ENCODE measurements at places on chromosomes 6 and 20. TPM values are rescaled to one million over a fixed set of nuclear protein-coding genes. Genes with fewer than 3 reads are reported as not detected.

RFX6 gene
- not detected for total RNA-seq

TRIM15 gene
- not detected for total RNA-seq

- DNase-seq = no peak
Observed at GRCh38 chr6:36371211-36371610, 16.3 kb downstream of the ETV7 start.

CSNK2A1 gene
- 146 TPM for total RNA-seq

HSPA12B gene
- total RNA-seq = not detected

DNA sequence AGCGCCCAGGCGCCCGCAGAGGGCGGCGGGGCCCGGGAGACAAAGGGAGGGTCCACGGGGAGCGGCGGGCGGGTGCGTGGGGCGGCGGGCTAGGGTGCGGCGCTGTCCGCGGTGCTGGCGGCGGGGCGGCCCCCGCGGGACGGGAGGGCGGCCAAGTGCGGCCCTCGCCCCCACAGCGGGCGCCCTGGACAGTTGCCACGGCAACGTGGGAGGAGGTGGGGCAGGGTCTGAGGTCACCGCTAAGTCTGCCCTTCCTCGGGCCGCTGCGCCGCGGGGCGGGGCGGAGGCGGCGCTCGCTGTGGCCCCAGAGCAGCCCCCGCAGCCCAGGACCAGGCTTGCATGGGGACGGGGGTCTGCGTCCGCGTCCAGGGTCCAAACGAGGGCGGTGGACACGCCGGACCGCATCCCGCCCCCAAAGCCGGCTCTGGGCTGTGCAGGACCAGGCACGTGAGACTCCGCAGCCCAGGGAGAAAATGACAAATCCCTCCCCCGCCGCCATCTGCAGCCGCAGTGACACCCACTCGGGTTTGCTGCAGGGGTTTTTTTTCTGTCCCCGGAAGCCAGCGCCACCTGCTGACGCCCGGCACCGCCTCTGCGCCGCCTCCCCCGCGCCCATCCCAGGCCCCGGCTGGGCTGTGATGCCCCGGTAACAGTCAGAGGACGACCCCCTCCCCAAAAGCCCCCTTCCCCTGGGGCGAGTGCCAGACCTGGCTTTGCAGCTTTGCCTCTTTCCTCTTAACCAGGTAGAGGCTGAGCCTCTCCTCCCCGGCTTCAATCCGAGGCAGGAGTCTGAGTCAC, 36.8 kb downstream of the YTHDF1 start:
- peak; percentile 51 for DNase-seq

GRCh38 chr6:153831350-153832078, 207.5 kb upstream of the OPRM1 start:
- no peak for DNase-seq

C6orf58 gene
- not detected for total RNA-seq

NSFL1C gene
- 35.2 TPM for total RNA-seq

DNA sequence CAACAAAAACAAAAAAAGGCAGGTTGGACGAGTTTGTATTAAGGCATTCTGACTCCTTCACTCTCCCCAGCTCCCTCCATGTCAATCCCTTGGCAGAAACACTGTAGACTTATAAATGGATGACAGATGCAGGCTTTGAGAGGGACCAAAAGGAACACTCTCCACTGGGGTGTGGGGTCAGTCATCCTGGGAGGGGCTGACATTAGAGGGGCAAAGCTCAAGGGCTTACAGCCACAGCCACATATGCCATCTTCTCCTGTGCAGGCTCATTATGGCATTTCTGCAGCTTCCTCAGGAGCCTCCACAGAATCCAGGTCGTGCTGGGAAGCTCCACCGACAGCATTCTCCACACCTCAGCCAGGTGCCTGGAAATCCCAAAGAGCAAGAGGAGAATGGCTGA, 33.0 kb upstream of the RBL1 start:
- no peak for DNase-seq

SLC22A2 gene
- total RNA-seq = not detected

- no peak for DNase-seq
Observed at GRCh38 chr6:30707281-30707850, 9.7 kb downstream of the MDC1 start.

BANF2 gene
- not detected for total RNA-seq

PTPRT gene
- not detected for total RNA-seq

DNA sequence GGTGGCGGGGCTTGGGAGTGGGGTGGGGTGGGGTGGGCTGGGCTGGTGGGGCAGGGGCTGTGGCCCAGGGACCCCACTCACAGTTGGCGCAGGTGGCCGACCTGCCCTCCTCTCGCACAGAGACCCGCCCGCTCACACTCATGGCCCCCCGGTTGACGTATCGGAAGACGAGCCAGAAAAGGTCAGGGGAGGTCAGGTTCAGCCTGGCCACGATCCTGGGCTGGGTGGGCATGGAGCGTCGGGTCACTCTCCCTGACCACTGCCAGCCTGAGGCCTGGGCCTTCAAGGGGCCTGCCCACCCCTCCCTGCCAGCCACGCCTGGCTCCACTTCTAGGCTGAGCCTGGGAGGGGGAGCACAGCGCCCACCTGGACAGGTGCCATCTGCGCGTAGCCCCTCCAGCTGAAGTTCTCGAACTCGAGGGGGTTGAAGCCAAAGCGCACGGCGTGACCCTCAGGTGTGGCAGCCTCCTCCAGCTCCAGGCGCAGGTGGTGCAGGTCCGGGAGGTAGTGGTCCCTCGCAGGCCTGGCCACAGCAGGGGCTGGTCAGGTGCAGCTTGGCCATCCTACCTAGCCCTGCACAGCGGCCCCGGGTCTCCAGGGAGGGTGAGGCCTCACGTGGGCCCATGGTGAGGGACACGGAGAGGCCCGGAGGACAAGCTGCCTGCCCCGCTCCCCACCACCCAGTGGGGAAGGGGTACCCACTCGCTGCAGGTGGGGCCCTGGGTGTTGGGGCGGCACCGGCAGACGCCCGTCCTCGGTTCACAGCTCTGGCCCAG, 31.2 kb downstream of the ADRM1 start:
- no peak for DNase-seq

TSPO2 gene
- total RNA-seq = not detected

GRCh38 chr20:35302421-35303335, 10.5 kb upstream of the FAM83C start:
- DNase-seq = no peak

- DNase-seq = no peak
Observed at GRCh38 chr6:36824253-36824652, 15.0 kb downstream of the CPNE5 start.

DNA sequence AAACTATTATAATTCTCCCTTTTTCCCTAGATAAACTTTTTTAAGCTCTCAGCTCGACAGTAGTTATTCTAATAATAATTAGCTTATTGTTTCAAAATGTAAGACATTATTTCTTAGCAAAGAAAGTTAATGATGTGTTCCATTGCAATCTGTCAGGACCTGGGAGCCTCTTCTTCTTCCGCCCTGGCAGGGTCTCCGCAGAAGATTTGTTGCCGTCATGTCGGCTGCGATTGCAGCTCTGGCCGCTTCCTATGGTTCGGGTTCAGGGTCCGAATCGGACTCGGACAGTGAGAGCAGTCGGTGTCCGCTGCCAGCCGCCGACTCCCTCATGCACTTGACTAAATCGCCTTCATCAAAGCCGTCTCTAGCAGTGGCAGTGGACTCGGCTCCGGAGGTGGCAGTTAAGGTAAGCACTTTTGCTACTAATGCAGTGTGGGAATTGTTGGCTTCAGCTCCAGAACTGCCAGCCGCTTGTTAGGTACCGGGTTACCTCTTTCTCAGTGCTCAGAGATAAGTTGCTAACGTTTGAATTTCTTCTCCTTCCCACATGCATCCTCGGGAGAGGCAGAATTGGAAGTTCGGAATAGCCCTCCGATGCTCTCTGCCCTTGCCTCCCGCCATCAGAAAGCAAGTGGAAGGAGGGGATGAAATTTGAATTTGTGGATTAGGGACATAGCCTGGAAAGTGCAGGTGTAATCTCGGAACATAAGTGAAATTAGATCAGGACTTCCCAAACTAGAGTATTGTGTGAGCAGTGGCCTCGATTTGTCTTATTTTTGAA, at the start of gene CDC40:
Gene CDC40, plus strand, starts transcription at position 200 of the 781 bp plus-strand sequence. Its CDS starts 18 bp downstream, at position 218.
- no peak for DNase-seq

TFAP2C gene
- 104 TPM for total RNA-seq

GRCh38 chr6:14040042-14040441, 77.5 kb upstream of the CD83 start:
- no peak for DNase-seq

ANGPT4 gene
- not detected for total RNA-seq

SLC52A3 gene
- not detected for total RNA-seq

DNA sequence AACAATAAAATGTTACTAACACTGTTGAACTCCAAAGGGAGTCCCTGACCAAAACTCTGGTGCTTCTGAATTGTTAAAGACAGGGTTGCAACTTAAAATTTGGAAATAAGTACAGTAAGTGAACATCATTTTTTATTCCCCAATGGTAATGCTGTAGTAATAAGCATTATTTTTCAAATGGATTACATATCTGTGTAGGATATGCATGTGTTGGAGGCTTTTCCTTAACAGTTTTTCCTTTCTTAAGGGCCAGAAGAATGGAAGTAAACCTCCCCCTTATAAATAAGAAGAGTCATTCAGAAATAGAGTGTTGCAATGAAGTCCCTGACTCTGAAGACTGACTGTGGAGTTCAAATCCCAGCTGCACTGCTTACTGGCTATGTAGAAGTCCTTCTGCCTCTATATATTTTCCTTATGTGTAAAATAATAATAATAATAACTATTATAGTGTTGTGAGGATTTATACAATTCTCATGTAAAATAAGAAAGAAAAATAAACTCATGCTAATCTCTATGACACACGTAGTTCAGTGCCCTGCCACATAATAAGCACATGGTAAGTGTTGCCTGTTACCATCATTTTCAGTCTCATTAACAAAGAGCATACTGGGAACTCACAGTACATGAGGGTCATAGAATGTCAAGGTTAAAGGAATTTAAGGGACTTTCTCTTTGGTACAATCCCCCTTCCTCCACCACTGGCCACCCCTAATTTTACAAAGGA, 129.8 kb upstream of the SMLR1 start:
- no peak for DNase-seq

FKBP1C gene
- total RNA-seq = 1.7 TPM

DNA sequence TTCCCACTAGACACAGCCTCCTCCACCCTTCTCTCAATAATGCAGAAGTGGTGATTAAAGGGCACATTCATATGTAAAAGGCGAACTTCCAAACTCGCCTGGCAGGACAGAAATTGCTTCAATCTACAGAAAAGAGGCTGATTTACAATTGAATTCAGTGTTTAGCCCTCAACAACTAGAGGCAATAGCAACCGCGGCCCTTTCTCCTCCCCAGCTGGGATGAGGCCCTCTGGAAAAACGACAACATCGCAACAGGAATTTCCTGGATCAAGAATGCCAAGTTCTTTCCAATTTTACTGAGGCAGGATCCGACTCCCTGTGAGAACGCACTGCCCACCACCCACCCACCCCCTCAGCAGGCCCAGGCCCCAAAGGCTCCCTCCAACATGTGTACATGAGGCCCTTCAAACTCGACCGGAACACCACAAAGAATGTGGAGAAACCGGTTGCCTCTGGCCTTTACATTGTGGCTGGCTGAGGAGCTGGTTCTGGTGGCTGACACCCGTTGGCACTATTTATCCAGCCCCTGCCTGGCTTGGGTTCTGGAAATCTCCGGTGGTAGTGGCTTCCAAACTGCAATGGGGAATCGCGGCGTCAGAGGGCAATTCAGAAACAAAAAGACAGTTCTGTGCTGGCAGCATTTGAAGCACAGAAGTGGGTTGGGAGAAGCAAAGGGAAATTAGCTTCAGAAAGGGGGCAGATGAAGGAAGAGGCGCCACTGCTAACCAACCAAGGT, 36.8 kb downstream of the ZMYND8 start:
- peak; percentile 94 for DNase-seq

GRCh38 chr20:3421985-3422384, 14.5 kb upstream of the DNAAF9 start:
- DNase-seq = no peak

DNA sequence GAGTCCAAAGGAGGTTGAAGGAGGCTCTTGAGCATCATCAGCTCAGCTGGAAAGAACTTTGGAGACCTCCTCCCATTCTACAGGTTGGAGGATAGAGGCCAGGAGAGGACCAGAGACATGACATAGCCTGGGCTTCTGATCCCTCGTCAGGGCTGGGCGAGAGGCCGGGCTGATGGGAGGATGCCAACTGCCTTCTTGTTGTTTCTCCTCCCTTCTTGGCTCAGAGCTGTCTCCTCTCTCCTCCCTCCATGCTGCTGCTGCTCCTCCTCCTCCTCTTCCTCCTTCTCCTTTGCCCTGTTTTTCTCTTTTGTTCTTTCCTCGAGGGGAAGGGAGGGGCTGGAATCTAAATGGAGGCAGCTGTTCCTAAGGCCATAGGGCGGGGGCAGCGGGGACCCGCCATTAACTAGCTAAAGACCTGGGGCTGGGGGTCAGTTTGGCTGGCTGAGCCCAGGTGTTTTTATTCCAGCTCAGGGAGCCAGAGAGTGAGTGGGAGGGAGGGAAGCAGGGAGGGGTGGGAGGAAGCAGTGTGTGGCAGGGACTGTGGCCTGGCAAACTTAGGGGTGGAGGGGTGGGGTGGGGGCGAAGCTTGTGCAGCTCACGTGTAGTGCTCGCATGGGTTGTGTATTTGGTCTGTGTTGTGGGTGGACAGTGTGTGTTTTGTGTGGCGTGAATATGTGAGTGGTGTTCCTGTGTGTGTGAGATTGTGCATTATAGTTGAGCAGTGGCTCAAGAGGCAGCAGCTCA, 84.8 kb downstream of the CD40 start:
- no peak for DNase-seq

DNA sequence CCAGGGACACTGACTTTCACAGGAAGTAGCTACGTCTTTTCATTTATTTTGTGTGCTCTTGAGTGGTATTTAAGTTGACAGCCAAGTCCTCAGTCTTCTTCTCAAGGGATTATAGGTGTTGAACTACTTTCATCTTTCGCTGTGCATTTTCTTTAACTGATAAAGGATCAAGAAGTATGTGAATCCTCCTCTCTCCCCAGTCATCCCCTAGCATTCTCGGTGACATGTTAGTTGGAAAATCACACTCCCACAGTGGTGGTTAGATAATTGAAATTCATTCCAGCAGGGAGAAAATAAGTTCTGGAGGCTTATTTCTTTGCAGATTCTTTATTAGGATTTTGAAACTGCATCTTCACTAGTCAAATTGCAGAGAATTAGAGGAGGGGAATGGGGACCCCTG, 569.4 kb downstream of the MEI4 start:
- DNase-seq = no peak

GRCh38 chr6:147304016-147304415, 99.8 kb downstream of the STXBP5 start:
- DNase-seq = no peak

DNA sequence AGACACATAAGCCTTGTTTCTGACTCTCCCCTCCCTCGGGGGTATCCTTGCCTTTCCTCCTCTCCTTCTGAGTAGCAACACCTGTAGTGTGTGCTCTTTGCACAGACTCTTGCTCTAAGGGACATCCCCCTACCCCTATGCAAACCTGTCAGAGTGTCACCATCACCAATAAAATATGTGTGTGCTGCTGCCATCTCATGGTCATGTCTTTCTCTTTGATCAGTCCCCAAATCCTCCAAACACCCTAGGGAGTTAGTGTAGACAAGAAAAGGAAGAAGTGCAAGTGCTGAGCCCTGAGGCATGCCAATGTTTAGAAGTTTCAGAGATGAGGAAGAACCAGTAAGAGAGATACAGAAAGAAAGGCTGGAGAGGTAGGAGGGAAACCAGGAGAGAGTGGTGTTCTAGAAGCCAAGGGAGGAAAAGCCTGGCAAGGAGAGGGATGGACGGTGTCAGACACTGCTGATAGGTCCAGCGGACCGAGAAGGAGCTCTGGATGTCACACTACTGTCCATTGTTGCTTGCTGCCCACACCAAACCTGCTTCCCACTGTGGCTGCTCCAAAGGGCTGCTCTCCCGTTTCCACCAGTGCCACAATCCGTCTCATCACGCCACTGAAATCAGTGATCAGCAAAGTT, 16.4 kb downstream of the TRMT6 start:
- DNase-seq = peak; percentile 42

- peak; percentile 74 for DNase-seq
Observed at GRCh38 chr6:48765352-48765961, 654.5 kb upstream of the PTCHD4 start.

Data from RPMI7951 (cell line).